ENCODE measurements at places on chromosomes 7 and 10.
A peak's percentile ranks its signal among the peaks of the same experiment; 100 is the strongest.

GRCh38 chr10:33352615-33353014 lies 18.1 kb upstream of the NRP1 start:
- no peak for DNase-seq

DNA sequence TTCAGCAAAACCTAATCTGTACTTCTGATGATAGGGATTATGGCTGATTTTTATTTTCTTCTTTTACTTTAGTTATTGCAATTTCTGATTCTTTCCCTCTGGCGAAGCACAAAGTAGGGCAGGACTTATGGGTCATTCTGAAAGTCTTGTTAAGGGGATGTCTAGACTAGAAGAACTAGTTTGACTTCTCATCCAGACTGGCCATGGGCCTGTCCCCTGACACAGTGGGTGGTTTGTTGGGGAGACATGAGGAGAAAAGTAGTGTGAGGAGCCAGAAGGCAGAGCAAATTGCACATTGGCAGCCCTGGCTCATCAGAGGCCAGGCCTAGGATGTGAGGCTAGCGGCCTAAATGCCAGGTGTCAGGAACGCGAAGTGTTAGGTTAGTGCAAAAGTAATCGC lies 152.8 kb downstream of the RTKN2 start:
- no peak for DNase-seq

GRCh38 chr10:108597657-108598319 lies 1325.5 kb downstream of the XPNPEP1 start:
- no peak for DNase-seq

- DNase-seq, result no peak
Observed at GRCh38 chr7:137091396-137091795, 222.9 kb downstream of the CHRM2 start.

DNA sequence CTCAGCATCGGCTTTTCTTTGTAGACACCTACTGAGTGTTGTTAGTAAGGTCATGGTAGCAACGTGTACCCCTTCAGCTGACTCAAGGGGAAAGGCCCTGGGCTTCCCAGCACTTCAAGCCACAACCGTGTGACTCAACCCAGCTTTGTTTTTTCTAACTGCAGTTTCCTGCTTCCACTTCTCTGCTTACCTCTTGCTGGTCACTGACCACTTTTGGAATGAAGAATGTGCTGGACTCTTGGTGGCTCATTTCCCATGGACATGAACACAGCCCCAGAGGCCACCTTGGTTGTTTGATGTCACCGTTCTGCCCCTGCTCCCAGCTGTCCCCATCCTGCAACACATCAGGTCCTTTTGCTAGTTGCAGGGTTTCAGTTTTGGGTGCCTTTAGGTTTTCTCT lies 69.5 kb upstream of the ZNF438 start:
- peak; percentile 17 for DNase-seq

- DNase-seq, result no peak
Observed at GRCh38 chr10:131144711-131145375, 166.7 kb downstream of the TCERG1L start.

GRCh38 chr7:79050603-79051002 lies 402.9 kb downstream of the MAGI2 start:
- no peak for DNase-seq

DNA sequence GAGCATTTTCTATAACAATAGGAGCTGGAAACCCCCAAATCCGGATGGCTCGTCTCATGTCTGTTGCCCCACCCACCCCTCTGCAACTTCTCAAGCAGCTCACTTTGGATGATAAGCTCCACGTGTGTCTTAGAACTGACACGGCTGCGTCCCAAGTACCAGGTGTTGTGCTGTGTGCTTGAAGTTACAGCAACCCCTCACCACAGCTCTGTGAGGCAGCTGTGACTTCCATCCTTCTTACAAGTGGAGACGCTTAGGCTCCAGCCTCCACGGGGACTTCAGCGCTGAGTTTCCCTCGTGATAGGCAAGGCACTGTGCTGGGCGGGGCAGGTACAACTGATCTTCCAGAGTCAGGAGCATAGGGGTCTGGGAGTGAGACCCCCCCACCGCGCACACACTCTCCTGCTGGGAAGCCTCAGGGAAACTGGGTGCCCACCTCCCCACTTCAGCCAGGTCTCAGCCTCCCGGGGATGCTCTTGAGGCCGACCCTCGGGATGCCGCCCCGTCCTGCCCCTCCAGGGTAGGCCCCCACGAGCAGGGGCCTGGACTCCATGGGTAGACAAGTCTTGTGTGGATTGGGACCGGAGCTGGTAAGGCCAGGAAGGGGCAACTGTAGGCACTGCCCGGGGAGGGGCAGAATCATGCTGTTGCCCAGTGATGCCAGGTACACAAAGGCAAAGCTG lies 31.4 kb downstream of the EN2 start:
- no peak for DNase-seq

- DNase-seq, result no peak
Observed at GRCh38 chr10:48187713-48188485, 86.6 kb downstream of the FRMPD2 start.

- DNase-seq, result no peak
Observed at GRCh38 chr10:65194555-65194954, 1673.4 kb downstream of the REEP3 start.

DNA sequence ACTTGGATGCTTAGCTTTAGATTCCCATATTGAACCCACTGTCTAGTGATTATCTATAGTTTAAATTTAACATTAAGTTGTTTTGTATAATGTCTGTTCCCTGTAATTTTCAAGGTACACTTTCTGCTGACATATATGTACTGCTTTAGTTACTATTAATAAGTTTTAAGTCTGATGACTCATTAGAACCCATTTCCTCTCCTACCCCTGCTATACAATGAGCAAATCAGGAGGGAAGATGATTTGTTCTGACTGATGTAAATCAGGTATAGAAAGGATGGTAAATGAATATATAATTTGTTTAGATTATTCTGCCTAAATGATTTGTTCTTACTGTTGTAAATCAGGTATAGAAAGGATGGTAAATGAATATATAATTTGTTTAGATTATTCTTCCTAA lies 691.8 kb downstream of the NXPH1 start:
- peak; percentile 3 for DNase-seq

DNA sequence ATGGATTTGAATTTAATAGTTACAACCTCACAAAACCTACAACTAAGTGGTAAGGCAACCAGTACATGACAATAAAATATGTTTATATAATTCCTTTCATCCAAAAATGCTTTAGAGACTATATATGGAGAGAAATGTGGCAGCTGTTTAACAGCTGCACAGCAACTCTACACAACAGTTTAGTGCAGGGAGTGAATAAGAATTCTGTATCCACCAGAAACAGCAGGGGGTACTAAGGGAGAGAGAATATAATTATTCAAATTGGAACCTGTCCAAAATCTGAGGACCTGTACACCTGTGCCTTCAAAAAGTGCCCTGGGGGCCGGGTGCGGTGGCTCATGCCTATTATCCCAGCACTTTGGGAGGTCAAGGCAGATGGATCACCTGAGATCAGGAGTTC lies 49.6 kb downstream of the POLL start:
- DNase-seq, result no peak

DNA sequence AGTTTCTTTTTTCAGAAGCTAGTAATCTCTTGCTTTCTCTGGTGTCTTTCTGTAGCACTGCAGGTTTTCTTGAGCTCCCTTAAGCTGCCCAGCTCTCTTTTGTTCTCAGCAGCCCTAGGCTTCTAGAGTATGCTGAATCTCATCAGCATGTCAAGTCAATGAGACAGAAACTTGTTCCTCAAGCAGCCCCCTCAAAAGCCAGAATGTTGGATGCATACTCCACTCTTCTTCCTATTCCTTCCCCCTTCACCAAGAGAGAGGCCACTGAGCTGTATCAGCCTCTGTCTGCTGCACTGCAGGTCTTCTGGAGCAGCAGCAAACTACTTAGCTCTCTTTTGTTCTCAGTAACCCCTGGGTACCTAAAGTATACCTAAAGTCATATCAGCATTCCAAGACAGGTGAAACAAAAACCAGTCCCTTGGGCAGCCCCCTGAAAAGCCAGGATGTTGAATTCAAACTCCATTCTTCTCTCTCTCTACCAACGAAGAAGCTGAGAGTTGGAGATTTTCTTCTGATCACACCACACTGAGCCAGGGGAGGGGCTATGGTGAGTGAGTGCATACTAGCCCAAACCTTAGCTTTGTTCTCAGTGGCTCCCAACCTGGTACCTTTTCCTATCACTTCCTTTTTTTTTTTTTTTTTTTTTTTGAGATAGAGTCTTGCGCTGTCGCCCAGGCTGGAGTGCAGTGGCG lies 73.3 kb upstream of the WAC start:
- no peak for DNase-seq

DNA sequence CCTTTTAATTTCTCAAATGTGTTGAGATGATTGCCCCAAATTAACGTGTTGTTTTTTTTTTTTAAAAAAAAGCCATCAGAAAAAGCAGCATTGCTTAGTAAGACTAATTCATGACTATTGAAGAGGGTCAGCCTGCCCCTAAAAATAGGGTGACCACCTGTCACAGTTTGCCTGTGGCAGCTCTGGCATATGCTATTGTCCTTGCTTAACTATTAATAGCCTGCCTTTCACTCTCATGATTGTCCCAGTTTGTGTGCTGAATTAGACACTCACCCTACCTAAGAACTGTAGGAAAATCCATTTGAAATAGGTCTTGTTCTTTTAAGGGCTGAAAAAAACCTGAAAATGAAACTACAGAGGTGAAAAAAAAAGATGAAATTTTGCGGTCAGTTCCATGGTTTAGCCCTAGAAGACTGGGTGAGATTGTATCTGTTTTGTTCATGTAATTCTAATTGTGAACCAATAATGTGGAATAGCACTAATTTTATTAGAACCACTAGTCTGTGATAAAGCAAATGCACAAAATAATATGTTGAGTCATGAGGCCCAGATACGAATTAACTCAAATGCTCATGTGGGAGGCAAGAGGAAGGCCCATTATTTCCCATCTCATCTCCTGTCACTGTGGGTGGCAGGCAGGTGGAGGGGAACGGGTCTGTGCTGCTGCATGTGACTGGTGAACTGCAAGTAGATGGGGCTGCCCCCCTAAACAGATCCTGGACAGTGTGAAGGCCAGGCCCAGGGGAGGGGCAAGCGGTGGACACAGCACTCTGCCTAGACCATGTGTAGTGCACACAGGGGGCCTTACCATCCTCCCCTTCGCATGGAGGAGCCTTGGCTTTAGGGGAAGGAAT lies 265.4 kb upstream of the NFE2L3 start:
- no peak for DNase-seq

DNA sequence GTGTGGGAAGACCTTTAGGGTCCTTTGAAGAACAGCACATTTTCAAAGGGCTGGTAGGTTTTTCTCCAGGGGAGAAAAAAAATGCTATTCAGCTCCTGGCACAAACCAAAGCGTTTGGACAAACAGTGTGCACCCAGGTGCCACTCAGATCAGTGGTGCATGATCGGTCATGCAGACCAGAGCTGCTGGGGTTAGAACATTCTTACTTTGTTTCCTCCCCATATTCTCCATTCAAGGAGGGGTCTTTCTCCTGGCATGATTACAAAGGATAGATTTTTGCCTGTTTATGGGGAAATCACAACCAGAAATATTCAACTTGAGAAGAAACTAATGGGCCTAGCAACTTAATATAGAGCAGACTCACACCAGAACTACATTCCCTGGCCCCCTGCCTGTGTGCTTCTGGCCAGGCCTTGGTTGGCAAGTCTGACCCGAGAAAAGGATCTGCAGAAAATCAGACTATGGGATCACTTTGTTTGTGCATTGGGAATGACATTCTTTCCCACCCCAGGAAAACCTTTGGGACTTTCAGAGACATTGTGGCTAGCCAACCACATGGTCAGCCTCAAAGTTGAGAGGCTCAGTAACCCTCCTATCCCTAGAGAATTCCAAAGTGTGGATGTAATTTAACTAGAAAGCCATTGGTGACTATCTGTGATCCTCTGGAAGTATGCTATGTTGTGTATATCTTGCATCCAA lies 82.3 kb upstream of the FGL2 start:
- DNase-seq, result no peak

GRCh38 chr10:98078774-98079173 lies 48.4 kb upstream of the CRTAC1 start:
- no peak for DNase-seq

- DNase-seq, result no peak
Observed at GRCh38 chr7:134729895-134730294, 49.5 kb upstream of the CALD1 start.

- DNase-seq, result peak; percentile 51
Observed at GRCh38 chr7:22723637-22724036, 3.4 kb upstream of the IL6 start.

DNA sequence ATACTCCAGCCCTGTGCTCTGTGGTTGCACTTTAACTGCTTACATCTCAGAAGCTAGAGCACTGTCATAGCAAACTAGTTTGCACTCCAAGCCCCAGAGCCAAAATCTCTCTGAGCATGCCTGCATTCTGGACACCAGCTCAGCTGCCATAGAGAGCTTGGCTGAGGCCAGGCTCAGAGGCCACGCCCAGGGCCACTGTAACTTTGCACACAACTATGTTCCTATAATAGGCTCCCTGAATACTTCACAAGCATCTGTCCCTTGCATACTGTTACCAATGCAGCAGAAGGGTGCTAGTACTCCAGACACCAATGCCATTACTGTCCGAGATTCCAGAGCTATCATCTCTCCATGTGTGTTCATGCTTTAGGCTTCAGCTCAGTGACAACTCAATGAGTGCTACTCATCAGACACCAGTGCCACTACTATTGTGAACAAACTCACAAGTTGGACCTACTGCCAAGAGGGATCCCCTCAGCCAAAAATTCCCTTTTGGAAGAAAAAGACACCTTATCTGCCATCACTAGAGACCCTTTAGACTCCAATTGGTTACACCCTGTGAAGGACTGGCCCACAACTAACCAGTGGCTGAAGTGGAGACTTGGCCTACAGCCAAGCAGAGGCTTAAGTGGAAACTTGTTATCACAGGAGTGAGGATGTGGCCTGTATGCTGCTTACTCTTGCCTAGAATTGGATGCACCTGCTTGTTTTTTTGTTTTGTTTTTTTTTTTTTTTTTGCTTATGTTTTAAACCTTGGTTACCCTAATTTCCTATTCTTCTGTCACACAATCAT lies 211.6 kb upstream of the MAGI2 start:
- DNase-seq, result no peak

DNA sequence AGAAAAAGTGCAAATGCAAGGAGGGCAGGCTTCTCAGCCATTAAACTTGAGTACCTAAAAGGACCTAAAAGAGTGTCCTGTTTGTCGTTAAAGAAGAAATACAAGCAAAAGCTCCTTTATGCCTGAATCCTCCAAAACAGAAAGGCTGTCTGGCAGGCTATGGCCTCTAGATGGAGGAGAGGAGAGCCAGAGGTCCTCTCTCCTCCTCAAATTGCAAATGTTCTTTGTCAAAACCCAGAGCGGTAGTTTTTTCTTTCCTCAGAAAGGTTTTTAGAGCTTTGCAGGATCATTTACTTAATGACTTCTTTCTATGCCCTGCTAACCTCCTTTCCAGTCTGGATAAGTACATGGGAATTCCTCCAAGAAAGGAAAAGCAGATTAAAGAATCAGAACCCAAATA lies 1.9 kb upstream of the SORCS1 start:
- no peak for DNase-seq

DNA sequence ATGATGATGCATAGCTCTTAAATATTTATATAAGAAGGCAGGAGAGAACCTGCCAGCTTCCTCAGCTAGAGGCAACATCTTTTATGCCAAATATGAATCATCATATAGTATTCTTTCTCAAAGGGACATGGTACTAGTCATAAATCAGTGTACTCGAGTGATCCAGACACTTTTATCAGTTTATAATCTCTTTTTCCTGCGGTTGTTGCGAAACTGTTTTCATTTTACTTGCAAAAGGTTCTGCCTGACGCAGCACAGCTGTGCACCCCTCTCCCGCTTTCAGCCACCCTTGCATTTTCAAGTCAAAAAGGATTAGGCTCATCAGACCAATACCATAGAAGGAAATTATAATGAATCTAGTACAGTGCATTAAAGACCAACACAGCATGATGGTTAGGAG lies 332.3 kb upstream of the PRKCQ start:
- peak; percentile 86 for DNase-seq

Data from MV-4-11 (cell line).